ENCODE measurements at places on chromosomes 3 and 15.

- no peak for DNase-seq
Measured at GRCh38 chr3:186782542-186783057, 777 bp upstream of the EIF4A2 start.

- no peak for DNase-seq
Measured at GRCh38 chr15:38611228-38611627, 46.6 kb upstream of the RASGRP1 start.

DNA sequence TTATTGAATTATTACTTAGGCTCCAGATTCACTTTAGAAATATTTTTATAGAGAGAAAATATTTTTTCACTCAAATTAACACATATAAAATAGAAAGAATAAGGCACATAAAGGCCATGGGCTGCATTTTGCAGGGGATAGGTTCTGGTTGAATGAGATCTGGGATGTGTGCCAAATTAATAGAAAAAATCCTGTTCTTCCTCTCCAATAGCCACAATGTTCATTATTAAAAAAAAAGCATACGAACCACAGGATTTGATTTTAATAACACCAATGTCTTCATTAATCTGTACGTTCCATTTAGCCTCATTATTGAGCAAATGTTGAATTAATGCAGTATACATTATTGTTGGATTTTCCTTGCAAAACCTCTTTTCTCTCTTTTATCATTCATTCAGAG lies 622.8 kb upstream of the AGTR1 start:
- DNase-seq: no peak

DNA sequence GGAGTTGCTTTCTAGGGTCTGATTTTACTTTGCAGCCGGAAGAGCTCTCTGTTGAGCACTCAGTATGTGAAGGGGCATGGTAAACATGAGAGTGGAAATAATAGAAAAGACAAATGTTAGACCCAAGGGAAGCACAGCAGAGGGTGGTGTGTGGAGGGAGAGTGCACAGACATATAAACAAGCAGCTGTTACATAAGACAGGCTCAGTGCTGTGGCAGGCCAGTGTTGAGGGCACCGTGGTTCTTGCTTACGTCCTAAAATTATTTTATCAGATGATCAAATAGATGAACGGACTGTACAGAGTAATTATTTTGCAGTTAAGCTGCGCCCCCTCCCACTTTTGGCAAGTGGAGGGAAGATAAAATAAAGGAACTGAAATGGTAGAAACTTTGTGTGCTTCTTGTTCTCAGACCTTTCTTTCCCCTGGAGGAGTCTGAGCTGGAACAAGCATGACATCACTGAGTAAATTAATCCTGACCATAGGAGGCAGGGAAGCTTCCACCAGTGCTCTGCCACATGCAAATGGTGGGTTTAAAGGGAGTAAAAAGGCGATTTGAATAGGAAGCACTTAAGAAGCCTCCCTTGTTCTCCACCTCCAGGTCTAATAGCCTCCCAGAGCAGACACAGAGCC lies 205.6 kb downstream of the IL20RB start:
- DNase-seq: no peak

DNA sequence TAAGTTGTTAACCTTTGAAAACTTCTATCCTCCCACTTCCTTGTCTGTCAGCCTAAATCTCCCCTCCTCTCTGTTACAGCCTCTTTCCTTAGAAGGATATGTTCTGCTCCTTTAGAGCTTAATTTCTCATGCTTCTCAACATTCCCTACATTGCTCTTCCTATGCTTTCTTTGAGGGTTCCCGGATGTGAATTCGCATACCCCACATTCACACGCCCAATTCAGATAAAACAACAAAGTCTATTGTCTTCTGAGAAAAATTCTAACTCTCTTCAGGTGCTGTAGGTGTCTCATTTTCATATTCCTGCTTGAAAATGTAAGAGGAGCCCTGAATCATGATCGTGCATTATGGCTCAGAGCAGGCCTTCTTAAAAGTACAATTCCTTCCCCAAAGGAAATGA lies 171.8 kb upstream of the DPH6 start:
- no peak for DNase-seq

DNA sequence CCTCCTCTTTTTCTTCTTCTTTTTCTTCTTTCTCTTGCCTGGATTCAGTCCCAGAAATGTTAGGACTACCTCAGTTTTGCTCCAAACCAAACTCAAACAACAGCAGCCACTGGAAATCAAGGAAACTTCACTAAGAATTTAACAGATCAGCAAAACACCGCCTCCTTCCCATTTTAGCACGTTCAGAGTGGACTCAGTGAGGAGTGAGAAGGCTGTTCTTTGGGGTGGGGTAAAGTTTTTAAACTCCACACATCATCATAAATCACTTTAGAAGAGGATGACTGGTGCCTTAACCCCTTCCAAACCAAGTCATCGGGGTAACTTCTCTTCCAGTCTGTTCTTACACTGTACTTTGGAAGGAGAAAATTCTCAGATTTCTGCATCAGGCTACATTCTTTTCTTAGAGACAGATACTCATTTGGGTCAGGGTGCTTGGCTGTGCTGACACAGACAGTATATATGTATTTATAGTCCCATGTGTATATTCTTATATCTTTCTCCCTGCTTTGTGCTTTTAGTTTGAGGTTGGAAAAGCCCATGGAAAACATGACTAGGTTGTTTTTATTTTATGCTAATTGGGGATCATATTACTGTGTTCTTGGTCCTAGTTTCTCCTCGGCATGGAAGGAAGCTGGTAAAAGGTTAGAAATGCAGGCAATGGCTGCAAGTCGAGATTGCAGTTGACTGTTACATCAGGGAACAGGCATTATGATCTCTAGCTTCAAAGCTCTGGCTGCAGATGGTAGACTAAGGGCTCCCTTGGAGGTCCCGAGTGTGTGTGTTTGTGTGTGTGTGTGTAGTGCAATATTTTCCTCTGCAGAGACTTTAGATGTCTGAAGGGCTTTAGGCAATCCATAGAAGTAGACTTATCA lies at the start of gene CCDC80:
Gene CCDC80 (minus strand): TSS at position 214 of the 872 bp plus-strand sequence. CDS start 1,238 bp downstream, outside the sequence.
- peak; percentile 83 for DNase-seq

DNA sequence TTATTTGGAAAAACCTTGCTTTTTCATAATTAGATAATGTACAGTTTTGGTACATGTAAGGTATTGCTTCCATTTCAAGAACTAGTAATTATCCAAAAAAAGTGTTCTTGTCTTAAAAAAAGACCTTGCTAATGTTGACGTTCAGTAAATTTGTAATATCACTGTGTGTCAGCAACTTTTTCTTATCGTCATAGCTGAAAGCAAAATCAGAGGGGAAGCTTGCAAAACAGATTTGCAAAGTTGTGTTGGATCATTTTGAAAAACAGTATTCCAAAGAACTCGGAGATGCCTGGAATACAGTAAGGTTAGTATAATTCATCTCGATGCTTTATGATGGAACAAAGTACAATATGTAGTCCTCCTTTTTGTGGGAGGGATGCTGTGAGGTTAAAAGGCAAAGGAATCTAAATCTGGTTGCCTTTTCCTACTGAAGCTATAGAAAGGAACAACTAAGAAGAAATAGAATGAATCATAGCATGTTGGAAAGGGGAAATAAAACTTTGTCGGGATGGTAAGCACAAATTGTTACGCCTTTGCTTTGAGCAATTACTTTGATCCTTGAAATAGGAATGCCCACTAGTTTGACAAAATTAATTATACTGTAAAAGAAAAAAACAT lies 1.5 kb downstream of the NSUN3 start:
- DNase-seq: no peak

Measured in RCC 7860 (cell line).